ENCODE measurements at places on chromosomes 16 and 17. TPM values are rescaled to one million over a fixed set of nuclear protein-coding genes. Genes with fewer than 3 reads are reported as not detected.

DNA sequence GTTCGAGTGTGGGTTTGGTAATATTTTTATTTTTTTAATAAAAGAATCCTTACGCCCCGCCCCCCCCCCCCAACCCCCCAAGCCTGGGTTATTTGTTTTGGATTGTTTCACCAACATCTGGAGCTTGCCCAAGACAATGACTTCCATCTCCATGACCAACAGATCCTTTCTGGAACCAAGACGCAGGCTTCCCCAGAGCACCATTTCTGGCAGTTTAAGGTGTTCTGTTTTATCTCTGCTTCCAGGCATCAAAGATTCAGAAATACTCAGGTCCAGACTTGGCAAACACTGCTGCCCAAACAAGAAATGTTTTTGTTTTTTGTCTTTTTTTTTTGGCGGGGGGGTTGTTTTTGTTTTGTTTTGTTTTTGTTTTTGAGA is 56.1 kb downstream of the PLXDC1 start:
- DNase-seq = no peak

- no peak for DNase-seq
Observed at GRCh38 chr17:913207-913606, 66.4 kb downstream of the NXN start.

Gene CCL4
- total RNA-seq = 3.8 TPM

Gene KRT31
- total RNA-seq = not detected

Gene ATP1B2
- total RNA-seq = 1.4 TPM

Gene IL17C
- total RNA-seq = not detected

Gene ITGAL
- total RNA-seq = 4.8 TPM

Gene KCNJ18
- not detected for total RNA-seq

Measured in colonic mucosa (tissue), 4 donors.